ENCODE measurements at places on chromosomes 2 and 18. TPM values are rescaled to one million over a fixed set of nuclear protein-coding genes. Genes with fewer than 3 reads are reported as not detected.

GRCh38 chr18:76475450-76476194 is 19.4 kb downstream of the ZNF516 start:
- DNase-seq, result peak; percentile 63

DNA sequence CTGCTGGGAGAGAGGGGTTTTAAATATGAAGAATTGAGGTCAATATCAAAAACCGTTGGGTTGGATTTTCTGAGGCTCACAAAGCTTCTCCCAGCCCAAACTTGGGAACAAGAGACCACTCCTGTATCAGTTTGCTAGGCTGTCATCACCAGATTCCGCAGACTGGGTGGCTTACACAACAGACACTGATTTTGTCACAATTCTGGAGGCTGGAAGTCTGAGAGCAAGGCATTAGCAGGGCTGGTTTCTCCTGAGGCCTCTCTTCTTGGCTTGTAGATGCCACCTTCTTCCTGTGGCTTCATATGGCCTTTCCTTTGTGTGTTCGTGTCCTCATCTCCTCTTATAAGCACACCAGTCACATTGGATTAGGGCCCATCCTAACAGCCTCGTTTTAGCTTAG is 122.9 kb upstream of the COPS8 start:
- DNase-seq, result no peak

- no peak for DNase-seq
These were observed 67.5 kb downstream of the EVA1A start for GRCh38 chr2:75493230-75493629.

DNA sequence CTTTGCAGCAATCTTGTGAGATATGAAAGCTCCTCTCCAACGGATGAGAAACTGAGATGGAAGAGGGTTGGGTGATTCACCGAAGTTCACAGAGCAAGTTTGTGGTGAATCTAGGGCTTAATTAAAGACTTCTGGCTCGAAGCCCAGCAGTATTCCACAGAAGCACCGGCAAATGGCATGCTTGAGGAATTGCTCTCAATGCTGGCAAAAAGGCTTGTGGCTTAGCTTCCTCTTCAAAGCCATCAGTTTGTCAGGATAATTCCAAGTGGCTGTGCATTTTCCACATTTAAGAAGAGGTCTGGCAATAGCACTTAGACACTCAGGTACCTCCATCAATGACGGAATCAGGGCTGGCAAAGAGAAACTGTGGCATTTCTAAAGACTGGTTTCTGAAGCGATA is 98.7 kb upstream of the SLC66A3 start:
- peak; percentile 19 for DNase-seq

DNA sequence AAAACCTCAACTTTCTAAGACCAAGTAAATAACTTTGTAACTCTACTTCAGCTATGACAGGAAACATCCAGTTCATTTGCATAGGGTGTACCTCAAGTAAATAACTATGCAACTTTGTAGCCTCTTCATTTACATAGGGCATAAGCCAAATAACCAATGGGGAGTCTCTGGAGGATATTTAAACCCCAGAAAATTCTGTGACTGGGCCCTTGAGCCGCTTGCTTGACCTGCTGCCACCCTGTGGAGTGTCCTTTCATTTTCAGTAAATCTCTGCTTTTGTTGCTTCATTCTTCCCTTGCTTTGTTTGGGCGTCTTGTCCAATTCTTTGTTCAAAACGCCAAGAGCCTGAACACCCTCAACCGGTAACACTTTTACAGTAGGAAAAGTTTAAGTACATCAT is 1112.7 kb upstream of the NRXN1 start:
- DNase-seq, result peak; percentile 20

REG1A gene
- not detected for total RNA-seq

DNA sequence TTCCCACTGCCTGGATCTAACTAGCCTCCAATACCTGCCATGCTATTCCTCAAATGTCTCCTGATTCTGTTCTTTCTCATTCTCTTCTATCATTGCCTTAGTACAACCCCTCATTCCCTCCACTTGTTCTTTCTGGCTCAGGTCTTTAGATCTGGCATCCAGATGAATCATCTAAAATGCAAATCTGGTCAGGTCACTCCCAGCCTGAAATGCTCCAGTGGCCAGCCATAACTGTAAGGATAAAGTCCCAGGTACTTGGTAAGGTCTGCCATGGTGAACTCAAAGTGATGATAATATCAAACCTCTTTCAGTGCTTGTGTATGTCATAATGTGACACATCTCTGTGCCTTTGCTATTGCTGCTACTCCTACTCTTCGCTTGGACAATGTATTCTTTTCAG is 2.9 kb upstream of the SNRNP27 start:
- no peak for DNase-seq

ADAM23 gene
- 7.6 TPM for total RNA-seq

CDKL4 gene
- total RNA-seq, result 0.95 TPM

CBLN2 gene
- not detected for total RNA-seq

CD8B2 gene
- total RNA-seq, result not detected

TUBA3E gene
- not detected for total RNA-seq

DNA sequence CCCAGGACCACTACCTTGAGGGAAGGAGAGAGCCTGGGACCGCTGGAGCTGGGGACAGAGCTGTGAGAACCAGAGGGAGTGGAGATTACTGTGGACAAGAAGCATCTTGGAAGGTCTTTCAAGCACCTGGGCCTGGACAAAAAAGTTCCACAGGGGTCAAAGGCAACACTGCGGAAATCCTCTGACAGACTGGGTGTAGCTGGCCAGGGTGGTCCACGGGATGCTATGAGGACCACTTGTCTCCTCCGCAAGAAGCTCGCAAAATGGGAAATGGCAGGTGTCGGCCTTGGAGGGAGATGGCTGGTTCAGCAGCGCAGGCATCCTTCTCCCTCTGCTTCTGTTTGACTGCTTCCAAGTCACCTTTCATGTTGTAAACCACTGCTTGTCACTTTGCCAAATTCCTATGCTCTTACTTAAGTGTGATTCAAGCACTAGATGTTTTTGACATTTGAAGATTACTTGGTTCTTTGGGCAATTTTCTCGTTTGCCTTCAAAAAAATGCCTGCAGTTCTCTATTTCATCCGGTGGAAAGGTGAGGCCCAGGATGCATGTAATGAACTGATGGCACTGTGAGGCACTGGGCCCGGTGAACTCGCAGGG is 27.7 kb downstream of the KLHL29 start:
- DNase-seq, result no peak

FAM161A gene
- total RNA-seq, result 21.7 TPM

STARD6 gene
- not detected for total RNA-seq

DNA sequence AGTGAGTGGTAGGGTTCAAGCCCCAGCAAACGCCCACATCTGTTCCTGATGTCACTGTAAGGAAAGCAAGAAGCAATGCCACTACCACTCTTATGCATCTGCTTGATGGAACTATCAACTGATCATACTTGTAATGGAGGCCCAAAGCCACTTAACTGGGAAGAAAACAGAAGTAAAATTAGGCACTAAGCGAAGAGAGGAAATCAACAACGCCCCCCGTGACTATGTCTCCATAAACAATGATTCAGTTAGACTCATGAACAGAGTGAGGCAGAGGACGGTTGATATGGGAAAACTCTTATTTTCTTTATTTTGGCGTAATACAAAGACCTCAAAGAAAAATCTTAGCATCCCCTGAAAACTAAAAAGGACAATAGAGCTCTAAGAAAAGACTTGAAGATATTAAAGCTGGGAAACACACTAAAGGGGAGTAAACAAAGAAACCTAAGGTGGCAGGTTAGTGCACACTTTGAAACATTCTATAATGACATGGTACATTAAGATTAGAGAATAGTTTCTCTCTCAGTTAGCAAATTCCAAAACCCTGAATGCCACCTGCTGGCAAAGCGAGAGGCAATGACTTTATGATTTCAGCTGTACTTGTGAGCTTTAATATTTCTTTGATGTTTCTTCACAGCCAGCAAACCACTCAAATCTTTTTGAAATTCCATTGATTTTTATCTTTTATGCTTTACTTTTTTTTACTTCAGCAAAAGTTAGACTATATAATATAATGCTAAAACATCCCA is 86.5 kb downstream of the LRP2 start:
- peak; percentile 33 for DNase-seq

GRCh38 chr2:175792881-175793280 is 209.2 kb downstream of the LNPK start:
- no peak for DNase-seq

DNA sequence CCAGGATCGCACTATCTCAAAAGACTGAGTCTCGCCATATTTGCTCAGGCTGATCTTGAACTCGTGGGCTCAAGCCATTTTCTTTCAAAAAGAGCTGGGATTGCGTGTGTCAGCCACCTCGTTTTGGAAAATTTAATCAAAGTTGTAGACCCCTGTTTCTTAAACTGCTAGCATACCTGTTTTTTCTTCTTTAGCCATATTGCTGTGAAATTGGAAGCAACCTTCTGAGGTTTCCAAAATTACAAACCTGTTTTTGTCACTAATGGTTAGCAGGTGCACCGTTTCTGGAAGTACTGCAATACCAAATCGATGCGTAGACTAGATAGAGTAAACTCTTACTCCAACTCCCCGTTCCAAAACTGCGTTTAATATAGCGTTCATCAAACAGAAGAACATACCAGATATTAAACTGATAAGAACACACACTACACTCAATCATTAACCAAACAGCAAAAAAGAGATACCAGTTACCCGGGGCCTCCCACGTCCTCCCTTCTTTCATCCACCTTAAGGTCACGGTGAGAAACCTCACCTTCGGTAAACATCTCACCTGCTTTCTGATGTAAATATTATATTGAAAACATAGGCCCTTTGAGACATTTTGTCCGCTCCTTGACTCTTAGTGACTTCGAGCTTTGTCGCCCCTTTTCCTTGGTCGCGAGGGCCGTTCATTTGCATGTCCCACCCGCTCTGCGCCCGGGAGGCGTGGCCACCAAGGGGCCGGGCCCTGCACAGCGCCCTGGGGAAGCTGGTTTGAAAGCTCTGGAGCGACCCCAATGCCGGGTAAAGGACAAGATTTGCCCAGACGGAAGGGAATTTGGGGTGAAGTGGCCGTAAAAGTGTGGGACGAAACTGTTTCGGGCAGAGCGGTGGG is at the start of gene RNU2-63P:
Gene RNU2-63P, minus strand, starts transcription at position 462 of the 874 bp plus-strand sequence.
- peak; percentile 39 for DNase-seq

RNF125 gene
- total RNA-seq, result 41.4 TPM

- DNase-seq, result no peak
These were observed 198.8 kb upstream of the FOSL2 start for GRCh38 chr2:28193630-28194403.

- no peak for DNase-seq
These were observed 115.1 kb downstream of the ANKRD44 start for GRCh38 chr2:197195518-197195917.

MEP1B gene
- not detected for total RNA-seq

- DNase-seq, result no peak
These were observed 155.8 kb downstream of the RHBDD1 start for GRCh38 chr2:226991663-226992062.

- DNase-seq, result no peak
These were observed 216.9 kb downstream of the SH3RF3 start for GRCh38 chr2:109345653-109346480.

Data from SK-MEL-5 (cell line).